ENCODE measurements at places on chromosomes 6 and 20.
A peak's percentile ranks its signal among the peaks of the same experiment; 100 is the strongest.

DNA sequence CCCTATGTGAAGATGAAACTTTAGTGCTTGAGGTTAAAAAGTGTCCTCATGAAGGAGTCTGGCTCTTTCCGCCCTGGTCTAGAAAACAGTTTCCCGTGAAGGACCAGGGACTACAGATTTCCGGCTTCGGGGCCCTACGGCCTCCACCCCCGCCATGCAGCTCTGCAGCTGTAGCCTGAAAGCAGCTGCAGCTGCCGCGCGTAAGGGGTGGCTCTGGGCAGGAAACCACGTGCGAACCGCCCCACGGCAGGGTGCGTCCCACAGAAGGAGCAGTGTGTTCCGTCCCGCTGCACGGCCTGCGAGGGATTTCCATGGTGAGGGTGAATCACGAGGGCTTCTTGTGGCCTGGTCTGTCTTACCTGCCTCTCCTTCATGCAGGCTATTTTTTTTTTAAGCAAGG is 117.0 kb downstream of the ERMARD start:
- peak; percentile 83 for ATAC-seq

DNA sequence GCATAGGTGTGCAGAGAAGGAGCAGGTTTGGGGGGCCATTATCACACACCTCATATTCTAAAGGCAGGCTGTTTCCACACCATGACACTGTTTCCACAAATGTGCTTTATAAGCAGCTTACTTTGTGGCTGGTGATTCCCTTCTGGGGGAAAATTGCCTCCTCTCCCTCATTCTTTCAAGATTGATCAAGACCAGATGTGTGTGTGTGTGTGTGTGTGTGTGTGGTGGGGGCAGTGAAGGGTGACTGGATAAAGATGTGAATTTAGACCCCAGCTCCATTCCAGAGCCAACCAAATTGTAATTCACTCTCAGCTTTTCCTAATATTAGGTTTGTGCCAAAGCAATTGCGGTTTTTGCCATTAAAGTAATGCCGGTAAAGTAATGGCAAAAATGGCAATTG is 45.6 kb downstream of the EDN3 start:
- ATAC-seq, result no peak

- no peak for ATAC-seq
These were observed 104.7 kb downstream of the TMEM242 start for GRCh38 chr6:157218371-157219198.

- ATAC-seq, result no peak
These were observed 92.3 kb upstream of the CARMIL1 start for GRCh38 chr6:25186919-25187318.
